ENCODE measurements at places on chromosomes 1 and 21. TPM values are rescaled to one million over a fixed set of nuclear protein-coding genes. Genes with fewer than 3 reads are reported as not detected.

Gene FCRL5
- 0.05 TPM for polyA plus RNA-seq

GRCh38 chr1:1116701-1117468 is 996 bp upstream of the C1orf159 start:
- no peak for DNase-seq

DNA sequence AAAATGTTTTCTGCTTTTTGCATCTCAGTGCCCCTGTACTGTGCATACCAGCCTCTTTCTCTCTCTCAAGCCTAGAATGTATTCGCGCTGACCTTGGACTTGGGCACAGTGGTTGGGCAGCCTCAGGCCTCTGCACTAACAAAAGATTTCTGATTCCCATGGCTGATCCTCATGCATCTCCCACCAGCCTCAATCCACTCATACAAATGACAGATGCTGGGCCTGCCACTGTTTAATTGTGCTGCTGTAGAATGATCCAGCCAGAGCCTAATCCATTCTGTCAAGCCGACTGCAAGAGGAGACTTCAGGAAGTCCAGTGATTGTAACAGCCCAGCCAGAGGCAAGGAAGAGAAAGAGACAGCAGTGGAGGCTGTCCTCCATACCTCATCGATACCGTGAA is 180.8 kb downstream of the ASTN1 start:
- DNase-seq: no peak

DNA sequence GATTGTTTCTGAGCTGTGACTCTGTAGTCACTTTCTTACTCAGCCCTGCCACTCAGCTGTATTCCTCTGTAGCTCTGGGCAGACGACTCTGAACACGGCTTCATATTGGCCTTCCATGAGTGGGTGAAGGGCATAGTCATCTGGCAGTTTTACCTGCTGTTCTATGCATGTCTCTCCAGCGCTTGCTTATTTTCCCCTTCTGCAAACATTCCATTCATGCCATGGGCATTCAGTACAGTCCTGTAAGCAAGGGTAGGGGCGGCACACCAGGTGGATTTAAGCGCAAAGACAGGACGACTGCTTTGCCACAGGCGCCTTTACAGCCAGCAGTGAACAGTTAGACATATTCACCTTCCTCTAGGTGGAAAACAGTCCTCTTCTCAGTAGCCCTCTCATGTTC is 4.4 kb upstream of the WDR26 start:
- no peak for DNase-seq

All from right renal pelvis (tissue), 4 donors.